Dermis lymphatic vessel endothelial cell (primary cell): ENCODE measurements at places on chromosomes 12 and 14. TPM values are rescaled to one million over a fixed set of nuclear protein-coding genes. Genes with fewer than 3 reads are reported as not detected.

SMCO3 gene
- 1.8 and 2.1 TPM in 2 replicates for total RNA-seq

SERPINA5 gene
- 0.17 TPM in 1 of 2 replicates, not detected in the other for total RNA-seq

HOXC9 gene
- total RNA-seq, result 0.22 TPM in 1 of 2 replicates, not detected in the other

DYRK2 gene
- 6.7 and 12.5 TPM in 2 replicates for total RNA-seq

CRY1 gene
- total RNA-seq, result 11.1 and 14.3 TPM in 2 replicates

PTGER2 gene
- total RNA-seq, result 0.09 and 0.11 TPM in 2 replicates

VDR gene
- total RNA-seq, result under 0.01 and 0.11 TPM in 2 replicates

POC1B gene
- total RNA-seq, result 15.8 and 22.4 TPM in 2 replicates

ACIN1 gene
- total RNA-seq, result 44.0 and 56.1 TPM in 2 replicates

CDK17 gene
- 115 and 129 TPM in 2 replicates for total RNA-seq

MEG3 gene
- 2.7 and 5.2 TPM in 2 replicates for total RNA-seq

KCNC2 gene
- not detected in 2 replicates for total RNA-seq

HPD gene
- total RNA-seq, result not detected in 2 replicates

PNMA1 gene
- total RNA-seq, result 15.1 and 18.9 TPM in 2 replicates

KRT74 gene
- total RNA-seq, result not detected in 2 replicates

CD69 gene
- total RNA-seq, result 0.09 and 0.11 TPM in 2 replicates

RNASE4 gene
- 12.8 and 19.3 TPM in 2 replicates for total RNA-seq

SLC25A47 gene
- not detected in 2 replicates for total RNA-seq

CCND2 gene
- total RNA-seq, result 69.9 and 82.0 TPM in 2 replicates

SLCO1B3 gene
- total RNA-seq, result not detected in 2 replicates

MYL2 gene
- 0.33 and 0.86 TPM in 2 replicates for total RNA-seq

BATF gene
- total RNA-seq, result 2.6 and 3.4 TPM in 2 replicates

SMIM41 gene
- total RNA-seq, result 0.09 TPM in 1 of 2 replicates, not detected in the other

APOF gene
- not detected in 2 replicates for total RNA-seq

PRICKLE1 gene
- total RNA-seq, result 7.6 and 21.9 TPM in 2 replicates
